HCEC 1CT (cell line): ENCODE measurements at places on chromosomes 7 and 10.

GRCh38 chr10:90447831-90448230 lies 410.0 kb downstream of the HTR7 start:
- peak; percentile 5 for DNase-seq

GRCh38 chr7:131627735-131628190 lies 71.3 kb upstream of the PODXL start:
- DNase-seq: no peak

- DNase-seq: peak; percentile 50
Observed at GRCh38 chr10:97683556-97684367, 3.3 kb downstream of the AVPI1 start.

- no peak for DNase-seq
Observed at GRCh38 chr10:15543994-15544393, 172.9 kb upstream of the FAM171A1 start.

- DNase-seq: peak; percentile 62
Observed at GRCh38 chr7:4774658-4775249, 669 bp upstream of the AP5Z1 start.

GRCh38 chr10:5788969-5789368 lies 24.3 kb downstream of the GDI2 start:
- no peak for DNase-seq

GRCh38 chr7:151822541-151823181 lies 54.3 kb downstream of the PRKAG2 start:
- no peak for DNase-seq

GRCh38 chr10:97222326-97222961 lies 36.7 kb upstream of the SLIT1 start:
- no peak for DNase-seq

DNA sequence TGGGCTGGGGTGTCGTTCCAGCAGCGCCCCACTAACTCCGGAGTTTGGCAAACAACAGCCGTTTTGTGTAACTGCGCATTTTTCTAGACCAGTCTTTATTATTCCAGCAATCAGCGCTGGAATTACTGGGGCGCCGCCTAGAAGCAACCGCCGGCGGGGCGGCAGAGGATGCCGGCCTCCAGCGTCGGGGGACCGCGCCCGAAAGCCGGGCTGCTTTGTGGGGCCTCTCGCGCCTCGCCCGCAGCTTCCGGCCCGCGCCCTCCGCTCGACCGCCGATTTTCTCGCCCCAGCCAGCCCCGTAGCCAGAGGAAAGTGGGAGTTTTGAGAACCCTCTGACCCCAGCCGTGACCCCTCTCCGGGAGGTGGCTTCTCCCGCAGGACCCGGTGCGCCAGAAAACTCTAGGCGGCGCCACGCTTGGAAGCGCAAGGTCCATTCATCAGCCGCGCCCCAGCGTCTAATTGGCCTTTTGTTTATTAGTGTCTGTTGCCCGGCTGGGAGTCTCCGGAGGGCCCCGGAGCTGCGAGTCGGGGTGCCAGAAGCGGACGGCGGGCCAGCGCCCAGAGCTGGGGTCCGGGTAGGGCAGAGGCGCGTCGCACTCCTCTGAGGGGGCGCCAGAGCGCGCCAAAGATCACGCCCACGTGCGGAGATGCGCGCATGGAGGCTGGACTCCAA lies 10.7 kb downstream of the EMX2 start:
- DNase-seq: no peak

DNA sequence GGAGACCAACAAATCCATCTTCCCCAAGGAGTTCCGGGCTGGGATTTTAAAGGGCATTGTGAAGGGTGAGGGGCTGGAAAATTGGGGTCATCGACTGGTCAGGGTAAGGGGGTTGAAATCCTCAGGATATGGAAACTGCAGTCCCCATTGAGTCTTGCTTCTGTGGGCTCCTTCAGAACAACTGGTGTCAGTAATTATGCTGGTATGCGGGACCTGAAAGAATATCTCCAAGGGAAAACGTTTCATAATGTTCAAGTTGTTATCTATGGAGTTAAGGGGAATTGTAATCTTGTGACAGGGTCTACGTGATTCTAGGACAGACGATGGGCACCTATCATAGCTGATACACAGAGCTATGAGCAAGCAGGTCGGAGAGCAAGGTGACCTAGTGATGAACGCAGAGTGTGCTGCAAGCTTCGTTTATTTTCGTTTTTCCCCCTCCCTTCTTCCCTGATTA lies 494 bp upstream of the RHBDD2 start:
- no peak for DNase-seq

- DNase-seq: no peak
Observed at GRCh38 chr10:122473116-122473515, 11.8 kb downstream of the HTRA1 start.
